ENCODE measurements at places on chromosomes 2 and 18. TPM values are rescaled to one million over a fixed set of nuclear protein-coding genes. Genes with fewer than 3 reads are reported as not detected.

- no peak for DNase-seq
These were observed 3.1 kb upstream of the ADGRF3 start for GRCh38 chr2:26349690-26350089.

GRCh38 chr2:230739961-230740360, 27.3 kb downstream of the CAB39 start:
- DNase-seq, result no peak

DNA sequence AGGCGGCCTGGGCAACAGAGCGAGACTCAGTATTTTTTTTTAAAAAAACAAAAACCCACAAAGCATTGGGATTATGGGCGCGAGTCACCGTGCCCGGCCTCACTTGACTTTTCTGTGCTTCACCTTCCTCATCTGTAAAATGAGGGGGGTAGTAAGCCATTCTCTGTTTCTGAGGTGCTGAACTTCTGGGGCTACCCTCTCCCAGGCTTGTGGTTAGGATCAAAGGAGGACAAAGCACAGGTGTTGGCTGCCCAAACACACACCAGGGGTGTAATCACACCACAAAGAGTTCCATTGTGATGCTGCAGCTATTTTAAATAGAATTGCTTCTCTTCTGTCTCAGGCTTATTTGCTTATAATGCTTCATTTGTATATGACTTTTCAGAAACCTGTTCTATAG, 35.8 kb upstream of the INHBB start:
- DNase-seq, result no peak

GRCh38 chr2:8251291-8251690, 430.6 kb upstream of the ID2 start:
- no peak for DNase-seq

- DNase-seq, result no peak
These were observed 860 bp upstream of the KCNJ3 start for GRCh38 chr2:154697418-154698252.

GRCh38 chr2:206328974-206329373, 54.5 kb downstream of the ZDBF2 start:
- no peak for DNase-seq

- no peak for DNase-seq
These were observed 845.9 kb upstream of the ID2 start for GRCh38 chr2:7835693-7836680.

DNA sequence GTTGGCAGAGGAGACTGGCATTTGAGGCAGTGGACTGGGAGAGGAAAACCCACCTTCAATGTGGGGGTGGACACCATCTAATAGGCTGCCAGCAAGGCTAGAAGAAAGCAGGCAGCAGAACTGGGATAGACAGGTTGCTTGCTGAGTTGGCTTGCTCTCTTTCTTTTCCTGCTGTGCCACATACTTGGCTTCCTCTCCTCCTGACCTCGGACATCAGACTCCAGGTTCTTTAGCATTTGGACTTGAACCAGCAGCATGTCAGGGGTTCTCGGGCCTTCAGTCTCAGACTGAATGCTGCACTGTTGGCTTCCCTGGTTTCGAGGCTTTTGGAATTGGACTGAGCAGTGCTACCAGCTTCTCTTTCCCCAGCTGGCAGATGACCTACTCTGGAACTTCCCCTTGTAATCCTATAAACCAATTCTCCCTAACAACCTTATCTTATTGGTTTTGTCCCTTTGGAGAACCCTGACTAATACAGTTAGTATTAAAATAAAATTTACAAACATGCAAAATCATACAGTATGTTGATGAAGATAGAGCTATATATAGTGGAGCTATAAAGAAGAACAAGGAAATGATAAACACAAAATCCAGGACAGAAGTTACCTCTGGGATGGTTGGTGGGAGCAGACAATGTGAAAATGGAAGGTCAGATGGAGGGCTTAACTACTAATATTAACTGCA, 15.9 kb downstream of the DSEL start:
- DNase-seq, result no peak

GRCh38 chr2:69242651-69243051, 144.4 kb downstream of the GFPT1 start:
- no peak for DNase-seq

GRCh38 chr2:241268716-241269445, 46.6 kb downstream of the HDLBP start:
- no peak for DNase-seq

DNA sequence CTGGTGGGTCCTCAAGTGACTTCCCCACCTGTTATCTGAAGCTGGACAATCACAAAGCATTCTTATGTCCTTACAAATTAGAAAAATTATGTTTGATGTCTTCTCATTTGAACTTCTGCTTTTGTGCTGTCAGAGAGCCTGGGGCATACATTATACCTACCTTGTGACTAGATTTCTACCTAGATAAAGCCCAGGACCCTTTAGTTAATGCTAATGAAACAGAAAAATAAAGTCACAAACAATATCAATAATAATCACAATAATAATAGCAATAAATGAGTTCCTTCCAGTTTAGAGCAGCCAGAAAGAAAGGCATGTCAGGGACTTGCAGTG, 456.4 kb downstream of the SETBP1 start:
- DNase-seq, result no peak

- no peak for DNase-seq
These were observed 96.8 kb downstream of the MSH2 start for GRCh38 chr2:47499621-47500309.

DNA sequence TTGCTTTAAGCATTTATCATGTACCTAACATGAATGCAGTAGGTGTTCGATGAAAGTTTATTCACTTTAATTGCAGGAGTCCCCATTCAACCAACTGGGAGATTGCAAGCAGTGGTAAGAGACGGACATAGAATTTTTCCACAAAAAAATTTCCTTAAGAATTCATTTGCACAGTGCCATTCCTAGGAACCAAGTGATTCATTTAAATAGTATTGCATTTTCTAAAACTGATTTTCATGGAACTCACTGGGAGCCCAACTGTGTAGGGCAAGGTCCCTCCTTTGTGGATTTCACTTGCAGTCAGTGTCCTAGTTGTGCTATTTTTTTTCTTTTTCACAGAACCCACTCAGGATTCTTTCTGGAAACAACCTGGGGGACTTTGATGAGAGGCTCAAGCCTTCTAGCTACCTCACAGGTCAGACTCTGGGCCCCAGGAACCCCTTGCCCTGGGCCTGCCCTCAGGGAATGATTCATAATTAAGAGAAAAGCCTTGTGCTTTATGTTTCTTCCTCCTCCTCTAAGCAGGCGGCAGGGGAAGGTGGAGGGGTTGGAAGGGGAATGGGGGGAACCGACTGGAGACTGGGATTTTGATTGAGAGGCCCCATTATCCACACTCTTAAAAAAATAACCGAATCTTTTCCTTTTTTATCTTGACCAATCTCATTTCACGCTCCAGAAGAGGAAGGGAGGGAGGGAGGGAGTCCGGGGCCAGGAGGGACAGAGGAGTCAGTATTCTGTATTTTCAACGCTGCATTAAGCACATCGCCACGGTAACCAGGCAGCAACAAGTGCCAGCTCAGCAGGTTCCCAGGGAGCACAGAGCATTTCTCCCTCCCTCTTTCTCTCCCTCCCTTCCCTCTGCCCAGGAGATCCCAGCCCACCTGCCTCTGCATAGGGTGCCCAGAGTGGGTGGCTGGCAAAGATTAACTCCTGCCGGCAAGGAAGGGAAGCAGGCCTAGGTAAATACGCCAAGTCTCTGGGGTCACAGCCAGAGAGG, 51.8 kb downstream of the PSD4 start:
- DNase-seq, result no peak

DNA sequence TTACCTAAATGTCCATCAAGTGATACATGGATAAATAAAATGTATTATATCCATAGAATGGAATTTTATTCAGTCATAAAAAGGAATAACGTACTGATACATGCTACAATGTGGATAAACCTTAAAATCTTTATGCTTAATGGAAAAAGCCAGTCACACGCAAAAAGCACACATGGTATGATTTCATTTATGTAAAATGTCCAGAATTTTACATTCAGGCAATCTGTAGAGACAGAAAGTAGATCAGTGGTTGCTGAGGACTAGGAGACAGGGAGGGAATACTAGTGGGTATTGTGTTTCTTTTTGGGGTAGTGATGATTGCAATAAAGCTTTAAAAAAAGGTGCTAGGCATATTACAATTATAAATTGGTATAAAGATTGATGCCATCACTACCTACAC, 30.7 kb upstream of the CD302 start:
- no peak for DNase-seq

DNA sequence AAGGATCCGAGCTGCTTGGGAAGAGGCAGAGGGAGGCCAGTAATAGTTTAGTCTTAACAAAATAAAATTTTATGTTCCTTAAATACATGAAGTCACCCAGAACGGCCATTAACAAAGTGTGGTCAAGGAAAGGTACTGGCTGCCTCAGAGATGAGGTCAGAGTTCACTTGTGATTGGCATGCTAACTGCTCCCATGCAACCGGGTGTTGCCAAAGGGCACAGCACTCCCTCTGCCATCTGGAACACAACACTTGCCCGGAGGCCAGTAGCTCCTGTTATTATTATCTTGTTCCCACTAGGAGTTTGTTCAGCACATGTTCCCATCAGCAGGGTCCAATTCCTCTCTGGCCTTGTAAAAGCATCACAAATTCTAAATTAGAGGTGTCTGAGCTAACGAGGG, 207.0 kb downstream of the CYP26B1 start:
- no peak for DNase-seq

- DNase-seq, result no peak
These were observed 73.5 kb downstream of the METTL4 start for GRCh38 chr18:2497797-2498196.

- DNase-seq, result no peak
These were observed 197.9 kb downstream of the TPGS2 start for GRCh38 chr18:36630917-36631316.

GRCh38 chr2:230873661-230874401, 9.1 kb downstream of the ITM2C start:
- DNase-seq, result no peak

DNA sequence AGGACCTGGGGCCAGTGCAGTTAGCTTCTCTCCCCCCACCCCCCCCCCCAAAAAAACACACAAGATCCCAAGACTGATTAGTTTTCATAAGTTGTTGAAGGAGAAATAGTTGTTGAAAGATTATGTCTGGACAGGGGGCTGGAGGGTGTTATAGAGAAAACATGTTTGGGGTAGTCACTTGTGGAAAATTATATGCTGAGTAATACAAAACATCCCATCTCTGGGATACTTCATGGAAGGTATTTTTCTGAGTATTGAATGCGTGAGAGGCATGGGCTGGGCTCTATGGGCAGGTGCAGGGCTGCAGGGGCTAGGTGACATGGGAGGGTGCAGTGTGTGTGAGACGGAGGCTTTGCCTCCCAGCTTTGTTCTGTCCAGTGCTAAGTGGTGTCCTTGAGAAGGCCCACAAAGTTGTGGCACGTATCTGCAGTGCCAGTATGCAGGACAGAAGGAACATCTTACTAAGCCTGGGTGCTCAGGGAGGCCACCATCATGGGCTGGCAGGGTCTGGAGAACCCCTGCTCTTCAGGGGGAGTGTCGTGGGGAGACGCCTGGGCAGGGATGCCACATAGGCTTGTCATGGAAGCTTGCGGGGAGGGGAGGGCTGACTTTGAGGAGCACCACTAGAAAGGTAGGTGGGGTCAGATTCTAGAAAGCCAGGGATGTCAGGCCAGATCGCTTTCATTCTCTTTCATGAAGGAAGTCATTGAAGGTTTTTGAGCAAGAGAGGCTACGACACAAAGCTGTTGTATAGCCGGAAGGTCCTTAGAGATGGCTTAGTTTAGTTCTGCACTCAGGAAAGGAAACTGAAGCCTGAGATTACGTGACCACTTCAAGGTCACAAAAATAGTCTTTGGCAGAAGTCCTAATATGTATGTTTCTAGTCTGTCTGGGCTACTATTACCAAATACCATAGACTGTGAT, 232.0 kb downstream of the LDLRAD4 start:
- no peak for DNase-seq

DNA sequence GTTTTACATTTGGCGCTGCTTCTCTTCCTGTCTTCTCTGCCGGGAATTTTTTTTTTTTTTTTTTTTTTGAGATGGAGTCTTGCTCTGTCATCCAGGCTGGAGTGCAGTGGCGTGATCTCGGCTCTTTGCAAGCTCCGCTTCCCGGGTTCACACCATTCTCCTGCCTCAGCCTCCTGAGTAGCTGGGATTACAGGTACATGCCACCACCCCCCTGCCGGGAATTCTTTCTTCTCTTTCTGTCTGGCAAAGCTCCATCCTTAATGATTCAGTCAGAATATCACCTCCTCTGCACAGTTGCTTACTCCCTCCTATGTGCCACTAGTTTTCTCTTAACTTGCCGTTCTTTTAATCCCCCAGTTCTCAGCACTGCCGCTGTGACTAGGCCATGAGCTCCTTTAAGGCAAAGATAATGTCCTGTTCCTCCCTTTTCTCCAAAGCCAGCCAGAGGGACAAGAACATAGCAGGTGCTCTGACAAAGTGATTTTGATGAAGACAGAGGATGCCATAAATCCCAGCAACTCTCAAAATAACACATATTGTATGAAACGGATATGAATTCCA, 112.1 kb upstream of the LRATD1 start:
- DNase-seq, result no peak

DNA sequence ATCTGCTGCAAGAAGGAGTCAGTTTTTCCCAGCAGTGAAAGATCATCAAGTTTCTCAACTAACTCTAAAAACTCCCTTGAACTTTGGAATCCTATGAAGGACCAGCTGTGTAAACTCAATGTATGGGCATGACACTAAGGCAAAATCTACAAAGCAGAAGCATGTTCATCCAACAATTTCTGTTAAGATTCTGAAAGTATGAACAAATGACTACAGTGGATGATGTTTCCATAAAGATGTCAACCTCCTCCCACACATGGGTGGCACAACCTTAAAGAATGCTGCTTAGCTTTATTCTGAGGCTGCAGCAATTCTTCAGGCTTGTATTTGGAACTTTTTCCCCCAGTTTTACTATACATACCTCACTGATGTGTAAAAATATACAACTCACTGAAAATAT, 47.2 kb downstream of the WDR33 start:
- no peak for DNase-seq

- no peak for DNase-seq
These were observed 62.1 kb downstream of the SETBP1 start for GRCh38 chr18:44742718-44743311.

- DNase-seq, result peak; percentile 82
These were observed 997 bp upstream of the TGIF1 start for GRCh38 chr18:3448838-3449511.

DNA sequence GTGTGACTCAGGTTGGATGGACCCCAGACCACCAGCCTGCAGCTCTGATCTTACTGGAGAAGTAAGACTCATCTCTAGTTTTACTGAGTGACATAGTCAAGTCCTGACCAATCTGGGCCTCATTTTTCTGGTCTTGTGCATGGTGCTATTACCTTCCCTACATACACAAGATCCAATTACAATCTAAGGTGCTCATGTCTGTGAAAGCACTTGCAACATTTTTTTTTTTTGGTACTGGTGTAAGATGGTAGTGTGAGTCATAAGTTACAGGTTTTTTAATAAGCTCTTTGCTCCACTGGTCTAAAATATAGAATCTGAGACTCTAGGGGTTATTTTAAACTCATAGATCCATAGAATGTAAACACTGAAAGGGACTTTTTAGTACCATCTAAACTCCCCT, 117.3 kb upstream of the EFEMP1 start:
- DNase-seq, result no peak

DSG1 gene
- total RNA-seq, result 0.61 TPM

CDH2 gene
- total RNA-seq, result 38.1 TPM

GORASP2 gene
- 31.6 TPM for total RNA-seq

SPP2 gene
- total RNA-seq, result 208 TPM

MRPS9 gene
- 11.5 TPM for total RNA-seq

AAMP gene
- total RNA-seq, result 79.9 TPM

SLC9A4 gene
- not detected for total RNA-seq

ZNF804A gene
- 0.17 TPM for total RNA-seq

NT5C1B gene
- total RNA-seq, result not detected

CYTIP gene
- total RNA-seq, result 5.5 TPM

INHBB gene
- 3.8 TPM for total RNA-seq

DSC3 gene
- total RNA-seq, result under 0.01 TPM

IL36B gene
- total RNA-seq, result not detected
